ENCODE measurements at places on chromosomes 6 and 20.
A peak's percentile ranks its signal among the peaks of the same experiment; 100 is the strongest.

DNA sequence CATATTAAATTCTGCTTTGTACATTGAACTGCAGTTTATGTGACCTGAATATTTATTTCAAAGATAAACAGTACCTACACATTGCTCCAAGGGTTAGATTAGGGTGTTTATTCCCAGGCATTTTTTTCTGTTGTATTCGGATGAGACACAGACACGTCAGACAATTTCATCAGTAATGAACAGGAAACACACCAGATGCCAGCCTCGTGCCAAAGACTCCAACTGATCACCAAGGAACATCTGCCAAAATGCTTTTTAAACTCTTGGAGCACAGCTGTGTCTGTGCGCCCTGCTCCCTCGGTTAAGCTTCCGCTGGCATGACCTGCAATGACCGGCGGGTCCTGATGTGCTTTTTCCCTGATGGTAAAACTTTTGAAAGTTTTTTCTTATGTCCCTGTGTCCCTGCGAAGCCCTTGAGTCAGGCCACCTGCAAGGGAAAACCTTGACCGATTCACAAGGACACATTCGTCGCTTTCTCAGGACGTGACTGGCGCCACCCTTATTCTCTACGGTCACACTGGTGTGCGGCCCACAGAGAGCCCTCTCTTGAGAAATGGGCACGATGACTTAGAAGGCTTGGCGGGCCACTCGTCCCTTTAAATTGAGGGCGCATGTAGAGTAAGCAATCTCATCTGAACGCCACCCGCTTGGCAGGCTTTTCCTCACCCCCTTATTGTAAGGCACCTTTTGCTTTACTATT is 173.9 kb downstream of the QKI start:
- DNase-seq, result no peak

GRCh38 chr6:25343984-25344383 is 64.8 kb downstream of the CARMIL1 start:
- no peak for DNase-seq

DNA sequence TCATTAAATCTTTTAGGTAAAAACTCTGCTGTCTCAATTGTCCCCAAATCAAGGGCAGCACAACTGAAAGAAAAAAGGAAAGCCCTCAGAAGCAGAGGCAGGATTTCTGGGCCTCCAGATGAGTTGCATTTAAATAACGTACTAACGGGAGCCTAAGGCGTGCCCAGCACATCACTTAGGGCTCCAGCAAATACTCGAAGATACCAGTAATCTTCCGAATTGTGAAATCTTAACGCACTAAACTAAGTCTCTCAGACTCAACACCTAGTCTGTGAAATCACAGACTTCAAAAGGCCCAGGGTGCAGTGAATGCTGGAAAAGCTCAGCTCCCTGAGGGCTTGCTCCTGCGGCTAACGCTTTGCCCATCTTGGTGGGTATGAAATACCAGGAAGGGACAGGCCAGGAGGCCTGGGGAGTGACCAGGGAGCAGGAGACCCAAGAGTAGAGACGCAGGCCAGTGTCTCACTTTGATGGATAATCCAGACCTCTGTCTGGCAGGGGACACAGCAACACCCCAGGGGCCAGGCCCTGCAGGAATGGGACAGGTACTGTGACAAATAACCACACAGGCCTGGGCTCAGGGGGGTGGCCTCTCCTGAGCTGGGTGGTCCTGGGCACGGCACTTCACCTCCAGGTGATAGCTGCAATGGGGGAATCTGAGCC is 36.4 kb downstream of the RRBP1 start:
- no peak for DNase-seq

GRCh38 chr6:137413482-137413881 is 80.7 kb downstream of the OLIG3 start:
- no peak for DNase-seq

DNA sequence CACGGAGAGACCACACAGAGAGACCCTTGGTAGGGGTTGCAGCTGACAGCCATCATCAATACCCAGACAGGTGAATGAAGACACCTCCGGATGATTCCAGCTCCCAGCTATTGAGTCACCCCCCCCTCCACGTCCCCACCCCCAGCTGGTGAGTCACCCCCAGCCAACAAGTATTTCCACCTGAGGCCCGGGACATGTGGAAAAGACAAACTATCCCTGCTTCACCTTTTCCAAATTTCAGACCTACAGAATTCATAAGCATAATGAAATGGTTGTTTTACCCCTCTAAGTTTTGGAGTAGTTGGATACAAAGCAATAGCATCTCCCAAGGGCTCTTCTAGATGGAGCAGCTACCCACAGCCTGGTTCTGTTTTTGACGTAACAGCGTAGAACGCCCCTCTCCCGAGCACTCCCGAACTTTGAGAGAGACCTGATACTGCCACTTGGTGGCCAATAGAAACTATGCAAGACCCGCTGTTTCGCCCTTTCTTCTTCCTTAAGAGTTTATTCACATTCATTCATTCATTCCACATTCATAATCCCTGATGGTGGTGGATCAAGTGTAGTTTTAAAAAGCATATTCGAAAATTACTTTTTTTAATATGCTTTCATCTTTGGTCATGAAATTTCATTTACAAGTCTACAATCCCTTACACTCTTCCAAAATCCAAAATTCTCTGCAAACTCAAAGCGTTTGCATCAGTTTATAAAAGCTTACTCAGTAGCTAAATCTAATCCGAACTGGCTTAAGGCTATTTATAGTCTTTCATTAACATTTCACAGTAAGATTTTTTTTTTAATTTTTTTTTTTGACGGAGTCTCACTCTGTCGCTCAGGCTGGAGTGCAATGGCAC is 15.1 kb upstream of the PPP1R16B start:
- DNase-seq, result peak; percentile 15

- no peak for DNase-seq
Observed at GRCh38 chr6:133341607-133342158, 100.5 kb downstream of the EYA4 start.

GRCh38 chr6:165486183-165487137 is 176.6 kb downstream of the PDE10A start:
- no peak for DNase-seq

GRCh38 chr6:88459189-88459588 is 293.0 kb upstream of the CNR1 start:
- DNase-seq, result no peak

DNA sequence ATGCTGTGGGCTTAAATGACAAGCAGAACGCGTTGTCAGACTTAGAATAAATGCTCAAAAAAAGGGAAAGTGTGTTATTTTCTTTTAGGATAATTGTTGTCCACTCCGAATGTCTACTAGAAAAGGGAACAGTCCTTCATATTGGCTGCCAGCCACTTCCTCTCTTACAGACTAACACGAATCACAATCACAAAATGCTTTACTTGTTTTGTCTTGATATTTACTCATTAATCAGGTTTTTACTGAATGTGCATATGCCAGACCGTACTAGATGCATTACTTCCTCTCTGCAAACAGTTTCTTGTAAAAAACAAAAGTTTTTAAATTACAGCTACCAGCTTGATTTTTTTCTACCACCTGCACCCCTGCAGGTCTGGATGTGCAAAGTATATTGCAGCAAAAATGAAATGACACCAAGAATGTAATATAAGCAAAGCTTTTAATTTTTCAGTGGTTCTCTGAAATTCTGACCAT is 821 bp downstream of the DHX35 start:
- DNase-seq, result no peak

DNA sequence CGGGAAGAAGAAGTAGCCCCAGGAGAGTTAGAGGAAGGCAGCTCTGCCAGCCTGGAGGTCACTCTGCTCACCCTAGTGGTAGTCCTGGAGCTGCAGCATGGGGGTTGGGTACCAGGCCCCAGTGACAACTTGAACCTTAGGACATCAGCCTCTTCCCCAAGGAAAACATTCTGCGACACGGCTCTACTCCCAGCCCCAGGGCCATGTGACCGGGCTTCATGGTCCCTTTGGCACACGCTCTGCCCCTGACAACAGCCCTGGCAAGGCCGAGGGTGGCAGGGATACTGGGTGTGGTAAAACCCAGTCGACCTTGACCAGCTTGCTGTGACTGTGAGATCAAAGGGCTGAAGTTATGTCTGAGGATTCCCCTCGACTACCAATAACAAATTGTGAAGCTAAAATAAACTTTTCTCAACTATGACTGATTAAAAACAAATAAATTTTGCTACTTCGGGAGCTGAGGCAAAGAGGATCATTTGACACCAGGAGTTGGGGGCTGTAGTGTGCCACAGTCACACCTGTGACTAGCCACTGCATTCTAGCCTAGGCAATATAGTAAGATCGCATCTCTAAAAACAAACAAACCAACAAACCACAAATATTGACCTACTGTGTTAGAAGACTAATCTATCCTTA is 24.4 kb upstream of the ARID1B start:
- DNase-seq, result no peak

DNA sequence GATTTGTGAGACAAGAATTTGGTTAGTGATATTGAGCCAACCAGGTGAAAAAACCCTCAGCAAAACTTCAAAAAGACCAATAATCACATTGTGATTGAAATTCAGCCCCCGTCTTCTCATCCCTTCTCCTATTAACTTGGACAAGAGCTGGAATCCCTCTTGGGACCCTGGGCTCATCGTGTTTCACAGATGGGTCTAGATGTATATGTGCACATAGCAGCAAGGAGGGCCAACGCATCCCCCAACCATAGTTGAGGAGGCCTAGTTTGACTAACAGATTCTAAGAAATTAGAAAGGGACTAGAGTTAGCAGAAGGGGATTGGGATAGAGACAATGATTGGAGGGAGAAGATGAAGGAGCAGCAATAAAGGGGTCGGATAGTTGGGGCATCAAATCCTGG is 19.8 kb upstream of the LRFN2 start:
- no peak for DNase-seq

- DNase-seq, result no peak
Observed at GRCh38 chr6:73798592-73798991, 102.6 kb downstream of the CD109 start.

GRCh38 chr20:9918348-9918747 is 79.5 kb upstream of the PAK5 start:
- DNase-seq, result no peak

- no peak for DNase-seq
Observed at GRCh38 chr6:104305206-104305605, 554.5 kb downstream of the HACE1 start.

DNA sequence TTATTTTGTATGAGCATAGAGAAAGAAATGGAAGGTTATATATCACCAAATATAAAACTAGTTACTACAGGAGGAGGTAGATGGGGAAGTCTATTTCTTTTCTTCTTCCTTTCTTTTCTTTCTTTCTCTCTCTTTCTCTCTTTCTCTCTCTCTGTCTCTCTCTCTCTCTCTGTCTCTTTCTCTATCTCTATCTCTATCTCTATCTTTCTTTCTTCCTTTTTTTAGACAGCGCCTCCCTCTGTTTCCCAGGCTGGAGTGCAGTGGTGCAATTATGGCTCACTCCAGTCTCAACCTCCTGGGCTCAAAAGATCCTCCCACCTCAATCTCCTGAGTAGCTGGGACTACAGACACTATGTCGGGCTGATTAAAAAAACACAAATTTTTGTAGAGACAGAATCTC is 10.2 kb upstream of the SGK1 start:
- DNase-seq, result no peak

DNA sequence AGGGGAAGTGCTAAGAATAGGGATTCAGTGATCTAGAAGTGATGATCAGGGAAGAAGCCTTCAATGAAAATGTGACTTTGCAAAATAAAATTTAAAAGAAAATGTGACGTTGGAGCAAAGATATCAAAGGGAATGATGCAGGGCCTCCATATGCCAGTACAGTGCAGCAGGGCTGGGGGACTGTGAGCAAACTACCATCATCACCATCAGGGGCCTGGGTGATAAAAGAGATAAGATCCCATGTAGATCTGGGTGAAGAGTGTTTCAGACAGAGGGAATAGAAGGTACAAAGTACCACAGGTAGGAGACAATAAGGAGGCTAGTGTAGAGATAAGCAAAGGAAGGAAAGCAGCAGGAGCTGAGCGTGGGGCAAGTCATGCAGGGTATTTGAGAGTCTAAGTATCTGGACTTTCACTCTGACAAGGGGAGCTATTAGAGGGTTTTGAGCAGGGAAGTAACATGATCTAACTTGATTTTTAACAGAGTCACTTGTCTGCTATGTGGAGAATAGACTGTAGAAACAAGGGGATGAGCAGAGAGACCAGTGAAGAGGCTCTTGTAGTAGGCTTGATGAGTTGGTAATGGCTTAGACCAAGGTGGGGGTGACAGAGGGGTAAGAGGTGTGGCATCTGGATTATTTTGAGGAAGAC is 295.6 kb downstream of the ZFAND3 start:
- no peak for DNase-seq

- DNase-seq, result no peak
Observed at GRCh38 chr20:4869290-4870193, 131.8 kb downstream of the SLC23A2 start.

DNA sequence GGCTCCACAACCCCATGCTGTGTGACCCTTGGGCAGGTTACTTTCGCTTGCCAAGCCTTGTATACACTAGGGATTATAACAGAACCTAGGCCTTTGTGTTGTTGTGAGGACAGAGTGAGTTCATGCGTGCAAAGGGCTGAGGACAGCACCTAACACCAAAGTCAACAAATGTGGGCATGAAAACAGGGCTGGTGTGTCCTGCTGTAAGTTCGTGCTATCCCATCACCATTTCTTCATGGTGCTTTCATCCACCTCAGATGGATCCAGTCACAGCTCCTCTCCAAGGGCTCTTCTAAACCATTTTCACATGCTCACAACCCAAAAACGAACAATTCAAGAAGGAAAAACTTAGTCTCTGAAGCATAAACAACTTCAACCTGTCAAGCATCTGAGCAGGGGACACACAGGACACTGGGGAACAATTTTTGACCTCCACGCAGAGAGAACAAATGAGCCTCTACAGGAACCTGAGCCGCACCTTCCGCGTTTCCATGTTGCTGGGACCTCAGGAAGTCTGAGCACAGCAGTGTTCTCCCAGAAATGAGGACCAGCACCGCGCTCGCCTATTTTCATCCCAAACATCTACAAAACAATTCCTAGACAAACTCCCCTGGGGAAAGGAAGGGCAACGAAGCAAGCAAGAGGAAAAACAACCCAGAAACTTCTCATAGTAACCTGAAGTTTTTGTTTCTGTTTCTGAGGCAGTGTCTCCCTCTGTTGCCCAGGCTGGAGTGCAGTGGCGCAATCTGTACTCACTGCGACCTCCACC is 3.1 kb downstream of the LRP11 start:
- DNase-seq, result no peak

GRCh38 chr20:32476684-32477593 is 108.2 kb downstream of the NOL4L start:
- DNase-seq, result no peak

DNA sequence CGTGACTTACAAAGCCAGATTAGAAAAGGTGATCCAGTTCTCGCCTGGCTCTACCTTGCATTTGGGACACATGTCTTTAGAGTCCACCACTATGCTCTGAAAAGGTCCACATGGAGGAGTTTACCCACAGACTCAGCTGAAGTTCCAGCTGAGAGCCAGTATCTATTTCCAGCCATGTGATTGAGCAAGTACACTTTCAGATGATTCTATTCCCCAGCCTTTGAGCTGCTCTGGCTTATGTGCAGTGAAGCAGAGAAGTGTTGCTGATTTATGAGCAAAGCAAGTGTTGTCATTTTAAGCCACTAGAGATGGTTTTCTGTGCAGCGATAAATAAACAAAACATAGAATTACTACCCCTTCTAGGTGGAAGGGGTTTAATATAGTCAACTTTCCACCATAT is 520.8 kb upstream of the RNF217 start:
- no peak for DNase-seq

Data from nucleus accumbens (tissue), 56 donors.